Esophagus squamous epithelium (tissue), 5 donors: ENCODE measurements at places on chromosomes 12 and 14.

GRCh38 chr12:93468008-93468371 is 676 bp downstream of the MRPL42 start:
- no peak for DNase-seq

- DNase-seq: no peak
These were observed 4.9 kb upstream of the RIC8B start for GRCh38 chr12:106769546-106769945.

GRCh38 chr12:51222461-51222860 is 4.6 kb upstream of the POU6F1 start:
- no peak for DNase-seq

DNA sequence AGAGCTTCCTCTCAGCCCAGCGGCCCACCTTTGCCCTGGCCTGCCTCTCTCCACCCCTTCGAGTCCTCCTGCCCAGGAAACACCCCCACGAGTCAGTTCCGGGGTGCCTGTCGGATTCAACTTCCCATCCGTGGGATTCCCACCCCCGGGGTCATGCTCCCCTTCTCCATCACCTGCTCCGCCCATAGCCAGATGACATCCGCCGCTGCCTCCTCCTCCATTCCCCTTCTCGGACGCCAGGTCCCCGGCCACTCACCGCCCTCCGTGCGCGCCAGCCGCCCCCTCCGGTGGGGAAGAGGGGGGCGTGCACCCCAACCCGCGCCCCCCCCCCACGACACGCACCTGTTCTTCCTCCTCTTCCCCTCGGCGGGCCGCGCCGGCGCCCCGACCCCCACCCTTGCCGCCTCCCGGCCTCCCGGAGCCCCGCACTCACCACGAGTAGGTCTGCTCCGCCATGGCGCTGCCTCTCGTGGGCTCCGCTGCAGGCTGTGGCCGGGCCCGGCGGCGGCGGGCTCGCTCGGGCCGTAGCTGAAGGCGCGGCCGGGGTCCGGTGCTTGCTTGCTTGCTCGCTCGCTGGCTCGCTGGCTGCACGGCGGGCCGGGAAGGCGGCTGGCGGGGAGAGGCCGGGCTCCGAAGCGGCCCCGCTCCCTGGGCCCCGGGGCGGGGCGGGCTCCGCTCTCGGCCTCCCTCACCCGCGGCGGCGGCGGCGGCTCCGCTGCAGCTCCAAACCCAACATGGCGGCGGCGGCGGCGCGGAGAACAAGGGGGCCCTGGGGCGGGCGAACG is 554 bp downstream of the SPPL3 start:
- DNase-seq: no peak

DNA sequence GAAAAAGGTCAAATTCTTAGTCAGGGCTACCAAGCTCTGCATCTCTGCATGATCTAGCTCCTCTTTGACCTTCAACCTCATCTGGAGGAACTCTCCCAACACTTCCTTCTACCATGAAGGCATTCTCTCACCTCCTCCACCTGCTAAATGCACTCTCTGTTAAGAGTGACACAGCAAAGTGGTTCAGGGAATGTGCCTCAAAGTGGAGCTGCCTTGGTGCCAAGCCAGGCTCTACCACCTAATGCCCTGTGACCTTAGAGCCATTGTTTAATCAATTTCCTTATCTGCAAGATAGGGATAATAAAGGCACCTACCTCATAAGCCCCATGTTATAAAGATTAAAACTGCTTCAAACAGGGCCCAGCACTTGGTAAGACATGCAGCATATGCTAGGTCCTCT is 236.7 kb downstream of the ANO2 start:
- no peak for DNase-seq

DNA sequence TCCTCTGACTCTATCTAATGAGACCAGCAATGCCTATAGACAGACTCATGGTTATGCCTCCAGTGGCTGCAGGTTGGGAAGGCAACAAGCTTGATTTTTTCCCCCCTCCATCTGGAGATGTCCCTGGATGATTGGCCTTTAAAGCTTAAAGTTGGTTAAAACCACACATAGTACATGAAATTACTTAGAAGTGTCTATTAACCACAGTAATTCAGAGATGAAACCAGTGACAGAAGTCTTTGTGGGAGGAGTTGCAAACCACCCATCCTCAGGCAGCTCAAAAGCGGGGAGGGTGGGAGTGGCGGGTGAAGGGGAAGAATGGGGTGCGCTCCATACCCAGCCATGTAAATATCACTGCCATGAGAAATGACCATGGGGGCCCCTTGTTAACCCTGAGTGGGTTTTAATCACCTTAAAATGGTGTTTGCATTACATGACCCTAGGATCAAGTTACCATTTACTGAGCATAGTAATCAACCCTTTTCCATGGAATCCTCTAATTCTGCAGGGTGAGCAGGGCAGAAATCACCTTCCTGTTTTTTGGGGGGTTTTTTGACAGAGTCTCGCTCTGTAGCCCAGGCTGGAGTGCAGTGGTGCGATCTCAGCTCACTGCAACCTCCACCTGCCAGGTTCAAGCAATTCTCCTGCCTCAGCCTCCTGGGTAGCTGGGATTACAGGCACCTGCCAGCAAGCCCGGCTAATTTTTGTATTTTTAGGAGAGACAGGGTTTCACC is 133.5 kb downstream of the FOXN3 start:
- DNase-seq: no peak

DNA sequence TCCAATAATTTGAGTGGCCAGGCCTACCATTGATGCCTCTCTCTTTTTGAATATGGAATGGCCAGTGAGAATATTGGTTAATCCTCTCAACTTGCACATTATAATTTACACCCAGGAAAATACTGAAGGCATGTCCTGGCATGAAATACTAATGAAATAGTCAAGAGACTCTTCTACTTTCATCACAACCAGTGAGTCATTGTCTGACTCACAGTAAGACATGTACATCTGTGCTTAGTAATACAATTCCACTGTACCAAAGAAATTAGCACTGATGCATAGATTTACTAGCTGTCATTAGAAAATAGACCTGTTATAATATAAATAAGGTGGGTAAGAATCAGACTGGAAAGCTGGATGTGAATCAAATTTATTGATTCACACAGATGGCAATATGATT is 31.6 kb downstream of the KCNC2 start:
- no peak for DNase-seq

DNA sequence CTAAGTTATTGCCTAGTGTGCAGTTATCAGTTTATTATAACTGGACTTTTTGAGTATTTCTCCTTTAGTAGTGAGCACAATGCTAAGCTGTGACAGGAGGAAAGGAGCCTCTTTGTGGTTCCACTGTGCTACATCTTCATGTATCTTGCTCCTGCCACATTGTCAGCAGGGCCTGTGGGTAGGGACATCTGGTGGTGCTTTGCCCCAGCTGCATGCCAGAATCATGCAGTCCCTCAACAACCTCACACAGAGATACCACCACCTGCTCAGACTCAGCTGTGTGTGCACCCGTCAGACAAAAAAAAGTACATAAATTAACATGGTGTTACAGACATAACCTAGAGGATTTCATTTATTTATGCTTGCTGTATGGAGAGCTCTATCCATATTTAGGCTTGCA is 51.1 kb downstream of the MIS18BP1 start:
- no peak for DNase-seq
